ENCODE measurements at places on chromosomes 11 and 22.

DNA sequence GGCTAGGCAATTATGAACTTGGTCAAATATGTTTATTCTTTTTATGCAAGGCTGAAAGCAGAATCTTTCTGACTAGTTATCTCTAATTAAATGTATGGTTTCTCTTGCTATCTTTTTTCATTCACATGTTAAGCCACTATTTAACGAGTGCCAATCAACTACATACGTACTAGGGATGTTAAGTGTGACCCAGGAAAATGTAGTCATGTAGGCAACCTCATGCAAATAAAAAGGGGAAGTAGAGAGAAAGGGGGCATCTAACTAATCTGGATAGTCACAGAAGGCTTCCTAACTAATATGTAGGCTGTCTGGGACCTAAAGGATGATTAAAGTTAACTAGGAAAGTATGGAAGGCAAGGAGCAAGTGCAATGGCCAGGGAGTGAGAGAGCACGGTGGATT is 23.5 kb downstream of the TBRG1 start:
- no peak for DNase-seq

DNA sequence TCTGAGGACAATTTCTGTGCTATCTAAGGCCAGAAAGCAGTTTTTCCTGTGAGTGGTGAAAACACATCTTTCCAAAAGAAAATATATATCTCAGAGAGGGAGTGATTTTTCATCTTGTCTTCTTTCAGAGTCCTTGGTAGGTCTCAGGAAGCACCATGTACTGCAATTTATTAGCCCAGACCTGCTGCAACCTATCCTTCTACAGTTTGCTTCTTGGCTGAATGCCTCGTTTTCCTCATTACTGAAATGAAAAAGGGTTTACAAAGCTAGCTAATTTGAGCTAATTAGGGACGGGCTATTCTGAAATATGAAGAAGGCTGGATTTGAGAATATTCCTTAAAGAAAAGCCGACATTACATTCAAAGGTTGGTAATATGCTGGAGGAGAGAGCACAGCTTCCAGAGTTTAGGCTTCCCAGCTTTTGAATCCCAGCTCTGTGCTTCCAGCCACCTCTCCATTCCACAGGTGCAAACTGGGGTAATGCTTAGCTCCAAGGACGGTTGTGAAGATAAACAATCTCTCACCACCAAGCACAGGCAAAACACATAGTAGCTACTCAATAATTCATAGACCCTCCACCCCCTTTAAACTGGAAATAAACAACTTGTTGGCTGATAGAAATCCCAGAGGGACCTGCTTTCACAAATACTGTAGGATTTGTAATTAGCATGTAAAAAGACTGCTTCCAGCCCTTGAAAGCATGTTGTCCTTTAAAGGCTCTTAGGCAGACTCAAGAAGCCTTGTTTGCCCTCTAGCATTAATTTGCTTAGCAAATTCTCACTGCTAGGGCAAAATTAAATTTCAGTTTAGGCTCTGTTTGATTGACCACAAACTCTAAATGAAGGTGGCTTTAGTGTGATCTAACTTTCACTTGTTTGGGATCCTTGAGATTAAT is 24.5 kb upstream of the SESN3 start:
- DNase-seq: no peak

- no peak for DNase-seq
These were observed 39.4 kb downstream of the PC start for GRCh38 chr11:66918741-66919140.

DNA sequence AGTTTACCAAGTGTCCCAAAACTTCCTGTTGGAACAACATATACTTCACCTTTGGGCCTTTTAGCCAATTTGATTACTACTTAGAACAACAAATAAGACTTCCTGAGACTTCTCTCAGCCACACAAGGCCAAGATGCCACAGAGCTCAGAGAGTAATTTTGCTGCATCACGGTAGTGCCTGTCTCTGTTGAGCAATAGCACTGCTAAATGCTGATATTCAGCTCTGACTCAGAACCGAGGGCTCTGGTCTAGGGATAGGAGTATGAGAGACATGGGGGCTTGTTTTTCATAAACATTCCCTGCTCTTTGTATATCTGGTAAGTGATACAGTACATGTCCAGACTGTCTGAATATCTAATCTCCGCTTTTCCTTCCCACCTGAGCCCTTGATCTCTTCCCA is 260.4 kb upstream of the ARHGAP20 start:
- no peak for DNase-seq

- no peak for DNase-seq
These were observed 27.6 kb upstream of the SLC35C1 start for GRCh38 chr11:45777127-45777969.

DNA sequence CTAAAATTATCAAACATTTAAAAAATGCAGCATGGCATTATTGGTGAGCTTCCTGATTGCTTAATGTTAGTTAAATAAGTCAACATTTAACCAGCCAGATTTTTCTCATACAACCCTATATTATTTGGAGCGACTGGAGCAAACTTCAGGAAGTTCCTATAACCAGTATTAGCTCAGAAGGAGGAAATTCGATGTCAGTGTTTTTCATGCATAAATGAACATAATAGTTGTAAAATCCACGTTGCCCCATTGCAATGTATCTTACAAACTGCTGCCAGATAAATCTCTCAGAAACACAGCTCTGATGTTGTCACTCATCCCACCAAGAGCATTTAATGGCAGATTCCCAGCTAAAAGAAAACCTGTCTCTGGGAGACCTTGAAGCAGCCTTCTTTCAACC is 278.5 kb downstream of the CASP12 start:
- DNase-seq: no peak

DNA sequence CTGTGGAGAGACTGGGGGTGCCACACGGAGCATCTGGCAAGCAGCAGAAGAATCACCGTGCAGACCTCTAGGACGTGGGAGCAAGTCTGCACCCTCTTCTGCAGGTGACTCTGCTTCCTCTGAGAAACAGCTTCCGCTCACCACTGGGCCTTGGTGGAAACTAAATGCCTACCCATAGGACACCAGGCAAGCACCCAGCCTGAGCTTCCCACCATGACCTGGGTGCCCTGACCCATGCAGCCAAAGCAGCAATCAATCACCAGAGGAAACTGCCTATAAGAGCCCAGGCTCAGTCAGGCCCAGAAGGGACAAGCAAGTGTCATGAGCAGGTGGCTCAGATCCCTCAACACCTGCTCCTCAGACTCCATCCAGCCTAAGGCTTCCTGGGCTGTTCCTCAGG is 63.4 kb downstream of the IGLL5 start:
- DNase-seq: no peak

DNA sequence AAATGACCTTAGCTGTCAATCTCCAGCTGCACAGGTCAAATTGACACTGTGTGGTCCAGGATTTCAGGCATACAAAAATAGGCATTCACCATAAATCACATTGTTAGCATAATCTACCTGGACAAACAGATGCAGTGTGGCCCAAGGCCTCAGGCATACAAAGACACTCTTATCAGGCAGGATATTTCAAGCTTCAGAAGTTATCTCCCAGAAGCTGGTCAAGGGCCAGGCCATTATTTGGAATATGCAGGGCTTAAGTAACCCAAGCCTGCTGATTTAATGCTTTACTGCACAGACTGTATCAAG is 25.5 kb upstream of the HORMAD2 start:
- DNase-seq: no peak

GRCh38 chr11:123578778-123579481 is 75.5 kb downstream of the SCN3B start:
- no peak for DNase-seq

DNA sequence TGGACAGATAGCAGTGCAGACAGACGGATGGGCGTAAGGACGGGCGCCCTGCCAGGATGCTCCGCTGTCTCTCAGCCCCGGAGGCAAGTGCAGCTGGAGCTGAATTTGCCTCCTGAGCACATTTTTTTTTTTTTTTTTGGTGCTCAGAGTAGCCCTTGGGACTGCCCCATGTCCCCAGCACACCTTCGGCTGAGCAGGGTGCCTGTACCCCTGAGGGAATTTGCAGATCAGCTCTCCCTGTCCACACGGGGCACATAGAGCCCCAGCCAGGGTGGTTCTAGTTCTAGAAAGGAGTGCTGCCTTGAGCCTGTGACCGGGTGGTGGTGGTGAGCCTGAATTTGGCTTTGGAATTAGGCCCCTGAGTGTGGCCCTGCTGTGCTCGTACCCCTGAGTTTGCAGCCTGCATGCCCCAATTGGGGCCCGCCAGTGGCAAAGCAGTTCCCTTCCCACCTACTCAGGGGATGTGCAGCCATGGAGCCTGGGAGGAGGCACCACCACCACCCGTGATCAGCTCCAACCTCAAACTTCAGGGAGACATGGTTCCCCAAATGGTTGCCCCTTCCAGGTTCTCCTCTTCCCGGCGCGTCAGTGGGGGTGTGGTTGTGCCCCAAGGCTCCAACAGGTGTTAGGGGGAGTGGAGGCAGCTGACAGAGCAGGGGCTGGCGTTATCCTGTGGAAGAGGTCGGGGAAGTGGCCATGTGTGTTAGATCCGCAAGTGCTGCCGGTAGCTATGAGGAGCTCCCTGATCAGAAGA is 1232.7 kb downstream of the BRD1 start:
- DNase-seq: no peak

DNA sequence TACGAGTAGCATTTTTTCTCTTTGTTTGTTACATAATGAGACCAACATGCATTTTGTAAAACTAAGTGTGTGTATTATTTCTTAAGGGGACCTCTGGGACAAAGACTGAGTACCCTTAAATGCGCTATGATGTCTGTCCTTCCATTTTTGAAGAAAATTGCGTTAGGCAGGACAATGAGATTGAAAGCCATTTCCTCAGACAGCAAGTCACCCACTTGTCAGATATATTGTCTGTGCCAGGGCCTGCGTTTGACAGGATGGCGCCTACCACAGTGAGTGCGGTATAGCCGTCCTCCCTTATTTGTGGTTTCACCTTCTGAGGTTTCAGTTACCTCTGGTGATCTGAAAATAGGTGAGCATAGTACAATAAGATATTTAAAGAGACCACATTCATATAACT is 2.2 kb downstream of the AP2A2 start:
- DNase-seq: no peak

DNA sequence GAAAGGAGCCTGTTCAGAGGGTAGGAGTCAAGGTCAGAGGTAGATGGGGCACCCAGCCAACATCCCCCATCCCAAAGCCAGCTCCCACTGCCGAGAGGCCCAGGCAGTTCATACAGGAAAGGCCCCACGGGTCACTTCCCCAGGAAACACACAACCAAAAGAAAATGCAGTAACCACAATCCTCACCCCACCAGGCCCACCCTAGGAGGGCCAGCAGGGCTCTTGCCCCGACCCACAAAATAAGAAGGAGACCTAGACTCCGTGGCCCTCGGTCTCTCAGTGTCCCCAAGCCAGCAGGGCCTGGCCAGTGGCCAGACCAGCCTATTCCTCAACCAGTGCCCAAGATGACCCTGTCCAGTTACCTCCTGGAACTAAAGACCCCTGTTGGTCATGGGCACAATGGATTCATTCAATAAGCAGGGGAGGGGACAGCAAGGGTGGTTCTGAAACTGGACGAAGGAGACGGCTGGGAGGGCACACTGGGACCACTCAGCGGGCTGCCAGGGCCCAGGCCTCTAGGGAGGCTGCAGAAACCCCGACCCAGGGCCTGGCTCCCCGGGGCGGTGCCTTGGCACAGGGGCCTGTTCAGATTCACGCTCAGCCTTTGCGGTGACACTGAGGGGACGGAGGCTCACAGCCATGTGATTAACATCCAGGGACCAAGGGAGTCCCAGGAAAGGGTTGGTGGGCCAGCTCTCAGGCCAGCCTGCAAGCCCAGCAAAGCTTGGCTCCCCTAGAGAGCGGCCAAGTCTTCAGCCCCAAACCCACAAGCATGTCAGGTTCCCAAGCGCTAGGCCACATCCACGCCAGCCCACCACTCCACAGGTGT is 5.5 kb downstream of the RAB3IL1 start:
- DNase-seq: peak; percentile 30

DNA sequence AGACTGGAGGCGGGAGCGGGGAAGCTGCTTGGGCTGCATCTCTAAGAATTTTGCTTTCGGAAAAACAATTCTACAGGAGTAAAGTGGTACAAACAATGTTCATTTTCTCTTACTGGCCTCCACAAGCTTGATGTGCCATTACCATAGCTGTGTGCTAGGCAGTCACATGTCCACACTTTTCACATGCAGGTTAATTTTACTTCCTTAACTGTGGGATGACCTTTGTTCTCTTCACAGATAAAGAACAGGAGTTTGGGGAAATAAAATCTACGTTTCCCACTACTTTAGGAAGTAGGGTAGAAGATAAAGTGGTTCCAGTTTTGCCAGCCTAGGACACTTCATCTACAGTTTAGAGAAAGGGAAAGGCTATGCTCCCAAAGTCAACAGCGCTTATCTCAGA is 327.2 kb upstream of the NARS2 start:
- DNase-seq: no peak

DNA sequence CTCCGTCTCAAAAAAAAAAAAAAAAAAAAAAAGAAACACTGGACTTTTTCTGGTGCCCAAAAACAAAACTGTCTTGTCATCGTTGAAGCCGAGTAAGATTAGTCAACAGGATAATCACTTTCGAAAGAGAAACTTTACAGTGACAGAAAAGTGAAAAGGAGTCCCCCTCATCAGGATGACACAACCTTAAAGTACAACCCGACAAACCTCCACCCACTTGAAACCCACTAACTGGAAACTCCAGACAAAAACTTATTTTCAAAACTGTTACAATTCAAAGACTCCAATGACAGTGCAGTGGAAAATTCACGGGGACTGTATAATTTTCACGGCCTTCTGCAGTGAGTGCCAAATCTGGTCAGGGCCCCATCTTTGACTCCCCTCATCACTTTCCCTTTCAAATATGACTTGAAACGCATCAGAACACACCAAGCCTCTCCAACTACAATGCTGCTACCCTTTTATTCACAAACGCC is 1.3 kb downstream of the DENND5A start:
- no peak for DNase-seq

- no peak for DNase-seq
These were observed 571.2 kb downstream of the TBC1D22A start for GRCh38 chr22:47333625-47334024.

DNA sequence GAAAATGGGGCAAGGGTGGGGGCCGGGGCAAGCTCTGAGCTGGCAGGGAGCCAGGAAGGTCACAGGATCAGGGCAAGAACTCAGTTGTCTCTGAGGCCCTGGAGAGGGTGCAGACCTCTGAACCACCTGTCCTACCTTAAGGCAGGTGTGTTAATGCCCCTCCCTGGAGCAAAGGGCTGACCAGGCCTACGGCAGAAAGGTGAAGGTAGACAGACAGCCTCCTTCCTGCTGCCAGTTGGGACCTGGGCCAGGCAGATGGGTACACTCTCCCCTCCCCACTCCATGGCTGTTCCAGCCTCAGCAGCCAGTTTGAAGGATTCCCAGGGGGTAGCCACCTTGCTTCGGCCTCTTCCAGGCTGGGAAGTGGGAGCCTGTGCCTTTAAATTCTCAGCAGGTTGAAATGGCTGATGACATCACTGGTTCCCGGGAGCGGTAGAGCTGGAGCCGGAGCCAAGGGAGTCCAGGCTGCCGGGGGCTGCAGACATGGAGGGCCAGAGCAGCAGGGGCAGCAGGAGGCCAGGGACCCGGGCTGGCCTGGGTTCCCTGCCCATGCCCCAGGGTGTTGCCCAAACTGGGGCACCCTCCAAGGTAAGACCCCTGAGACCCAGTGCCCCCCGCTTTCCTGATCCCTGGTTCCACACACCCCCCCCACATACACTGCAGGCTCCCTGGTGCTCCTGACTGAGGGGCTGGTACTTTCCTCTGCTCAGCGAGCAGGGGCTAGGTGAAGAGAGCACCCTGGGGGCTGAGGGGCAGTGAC is at the start of gene INPP5J:
INPP5J (plus strand) TSS at position 435 of the 760 bp plus-strand sequence; CDS start at position 484, 49 bp downstream.
- DNase-seq: peak; percentile 67

GRCh38 chr11:134032501-134033091 is 36.3 kb upstream of the JAM3 start:
- peak; percentile 48 for DNase-seq

Measured in uterus (tissue), 4 donors.